ENCODE measurements at places on chromosomes 5 and 9.

DNA sequence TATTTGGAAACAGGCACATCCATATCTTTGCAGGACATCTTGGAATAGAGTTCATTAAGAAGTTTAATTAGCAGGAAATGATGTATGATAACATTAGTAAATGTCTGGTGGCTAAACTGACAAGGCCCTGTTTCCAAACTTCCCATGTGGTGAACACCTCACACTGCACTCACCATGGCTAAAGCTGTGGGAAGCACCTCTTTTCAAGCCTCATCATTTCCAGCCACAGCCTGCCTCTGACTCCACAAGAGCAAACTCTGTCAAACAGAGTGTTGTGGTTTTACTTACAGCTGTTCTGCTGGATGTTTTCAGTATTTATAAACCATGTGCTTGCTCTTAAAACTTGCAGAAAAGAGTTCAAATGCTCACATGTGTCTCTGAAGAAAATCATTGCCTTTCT, 14.9 kb upstream of the NDUFB6 start:
- DNase-seq, result no peak

GRCh38 chr5:174145821-174146220, 100.3 kb downstream of the NSG2 start:
- no peak for DNase-seq

DNA sequence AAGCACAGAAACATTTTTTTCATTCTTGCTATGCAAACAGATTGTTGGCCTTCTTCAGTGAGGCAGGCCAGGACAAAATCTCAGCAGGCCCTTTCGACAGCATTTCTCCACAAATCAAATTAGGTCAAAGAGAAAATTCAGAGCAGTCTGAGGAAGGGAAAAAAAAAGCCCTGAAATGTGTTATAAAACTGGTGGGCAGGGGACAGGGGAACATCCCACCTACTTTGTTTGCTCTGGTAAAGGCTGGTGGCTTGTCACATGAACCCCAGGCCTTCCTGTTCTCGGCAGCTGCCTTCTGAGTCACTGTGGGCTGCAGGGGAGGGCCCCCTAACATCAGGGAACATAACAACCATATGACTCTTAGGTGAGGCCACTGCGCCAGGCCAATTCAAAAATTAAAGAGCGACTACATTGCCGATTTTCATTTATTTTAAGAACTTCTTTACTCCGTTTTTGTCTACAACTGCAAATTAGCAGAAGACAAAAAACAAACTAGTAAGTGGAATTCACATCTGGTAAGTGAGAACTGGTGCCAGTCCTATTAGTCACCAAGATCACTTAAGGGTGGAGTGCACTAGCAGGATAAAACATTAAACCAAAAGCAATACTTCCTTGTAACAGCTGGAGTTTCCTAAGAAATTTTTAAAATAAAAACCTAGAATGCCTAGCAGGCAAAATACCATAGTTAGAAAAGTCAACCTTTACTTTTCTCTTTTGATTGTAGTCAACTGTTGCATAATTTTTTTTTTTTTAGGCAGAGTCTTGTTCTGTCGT, 46.2 kb upstream of the DENND4C start:
- no peak for DNase-seq

- no peak for DNase-seq
These were observed 7.0 kb upstream of the CARD19 start for GRCh38 chr9:93089024-93089423.

DNA sequence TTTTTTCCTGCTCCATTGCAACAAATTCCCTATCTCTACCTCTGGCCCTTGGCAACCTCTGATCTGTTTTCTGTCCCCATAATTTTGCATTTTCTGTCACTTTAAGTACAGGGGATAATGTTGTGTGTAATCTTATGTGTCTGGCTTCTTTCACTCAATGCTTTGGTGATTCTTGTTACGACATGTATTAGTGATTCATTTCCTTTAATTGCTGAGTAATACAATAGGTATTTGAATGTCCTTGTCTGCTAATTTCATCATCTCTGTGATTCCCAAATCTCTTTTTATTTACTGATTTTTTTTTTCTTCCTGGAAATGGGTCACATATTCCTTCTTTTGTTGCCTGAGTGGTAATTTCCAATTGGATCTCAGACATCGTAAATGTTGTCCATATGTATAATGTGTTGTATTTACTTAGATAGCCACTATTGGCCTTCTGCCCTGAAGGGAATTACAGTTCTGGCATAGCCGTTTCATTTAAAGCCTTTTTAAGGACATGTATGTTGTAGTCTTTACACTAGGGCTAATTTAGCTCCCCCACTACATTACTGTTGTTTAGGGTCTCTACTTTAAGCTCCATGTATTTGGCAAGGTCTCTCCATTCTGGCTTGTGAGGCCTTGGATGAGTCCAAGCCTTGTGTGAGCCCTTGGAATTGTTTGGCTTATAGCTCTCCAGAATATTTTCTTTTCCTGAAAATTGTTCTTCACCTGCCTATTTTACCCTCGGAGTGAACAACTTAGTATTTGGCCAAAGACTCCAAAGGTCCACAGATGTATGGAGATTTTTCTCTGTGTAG, 683.8 kb downstream of the LRRC70 start:
- no peak for DNase-seq

DNA sequence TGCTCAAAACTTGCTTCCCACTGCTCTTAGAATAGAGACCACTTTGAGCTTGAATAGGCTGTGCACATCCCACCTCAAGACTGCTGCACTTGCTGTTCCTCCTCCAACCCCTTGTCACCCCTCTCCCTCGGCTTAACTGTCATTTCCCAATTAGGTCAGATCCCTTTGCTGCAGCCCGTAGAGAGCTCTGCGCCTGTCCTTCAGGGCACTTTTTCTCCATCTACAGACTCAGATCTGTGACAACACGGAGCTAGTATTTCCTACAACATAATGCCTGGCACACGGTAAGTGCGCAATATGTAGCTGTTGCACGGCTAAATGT, 485 bp upstream of the HABP4 start:
- no peak for DNase-seq

- DNase-seq, result no peak
These were observed 35.7 kb upstream of the LURAP1L start for GRCh38 chr9:12739014-12739652.

DNA sequence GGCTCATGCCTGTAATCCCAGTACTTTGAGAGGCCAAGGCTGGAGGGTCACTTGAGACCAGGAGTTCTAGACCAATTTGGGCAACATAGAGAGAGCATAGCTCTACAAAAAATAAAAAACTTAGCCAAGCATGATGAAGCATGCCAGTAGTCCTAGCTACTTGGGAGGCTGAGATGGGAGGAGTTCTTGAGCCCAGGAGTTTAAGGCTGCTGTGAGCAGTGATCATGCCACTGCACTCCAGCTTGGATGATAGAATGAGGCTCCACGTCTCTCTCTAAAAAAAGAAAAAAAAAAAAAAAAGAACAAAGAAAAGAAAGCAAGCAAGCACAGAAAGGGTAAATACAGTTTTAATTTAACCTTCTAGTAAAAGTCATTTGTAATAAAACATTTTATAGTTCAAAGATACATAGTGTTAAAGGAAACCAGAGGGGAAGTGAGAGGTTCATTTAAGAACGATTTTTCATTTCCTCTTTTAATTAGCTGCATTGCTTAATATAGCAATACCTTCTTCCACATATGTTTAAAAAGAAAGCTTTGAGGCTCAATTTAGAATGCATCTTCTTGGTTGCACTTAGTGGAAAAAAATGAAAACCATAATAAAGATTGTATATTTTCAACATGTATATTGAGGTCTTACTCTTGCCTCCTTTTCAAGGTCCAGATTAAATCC, 14.9 kb downstream of the GAPT start:
- DNase-seq, result no peak

DNA sequence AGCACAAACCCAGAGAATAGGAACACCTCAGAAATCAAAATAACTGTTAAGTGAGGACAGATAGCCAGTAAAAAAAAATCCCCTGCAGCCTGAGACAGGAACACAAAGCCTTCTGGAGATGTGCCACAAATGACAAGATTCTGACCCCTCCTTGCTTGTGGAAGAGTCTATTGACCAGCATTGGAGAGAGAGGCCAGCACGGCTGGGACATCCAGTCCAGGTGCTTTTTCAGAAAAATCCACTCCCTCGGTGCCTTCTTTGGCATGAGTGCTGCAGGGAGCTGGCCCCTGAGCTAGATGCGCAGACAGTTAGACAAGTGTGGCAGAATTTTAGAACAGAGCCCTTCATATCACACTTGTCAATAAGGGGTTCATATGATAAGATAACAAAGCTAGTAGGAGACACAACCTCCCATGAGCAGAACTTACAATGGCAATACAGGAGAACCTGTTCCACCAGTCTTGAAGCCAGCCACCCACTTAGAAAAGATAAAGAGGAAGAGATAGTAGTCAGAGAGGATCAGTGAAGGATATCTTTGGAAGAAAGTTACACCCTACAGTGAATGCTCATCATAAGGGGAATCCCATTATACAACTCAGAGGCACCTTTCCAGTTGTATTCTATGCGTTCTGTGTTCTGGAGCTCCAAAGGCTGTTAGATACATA, 298.4 kb downstream of the TLE1 start:
- DNase-seq, result no peak

DNA sequence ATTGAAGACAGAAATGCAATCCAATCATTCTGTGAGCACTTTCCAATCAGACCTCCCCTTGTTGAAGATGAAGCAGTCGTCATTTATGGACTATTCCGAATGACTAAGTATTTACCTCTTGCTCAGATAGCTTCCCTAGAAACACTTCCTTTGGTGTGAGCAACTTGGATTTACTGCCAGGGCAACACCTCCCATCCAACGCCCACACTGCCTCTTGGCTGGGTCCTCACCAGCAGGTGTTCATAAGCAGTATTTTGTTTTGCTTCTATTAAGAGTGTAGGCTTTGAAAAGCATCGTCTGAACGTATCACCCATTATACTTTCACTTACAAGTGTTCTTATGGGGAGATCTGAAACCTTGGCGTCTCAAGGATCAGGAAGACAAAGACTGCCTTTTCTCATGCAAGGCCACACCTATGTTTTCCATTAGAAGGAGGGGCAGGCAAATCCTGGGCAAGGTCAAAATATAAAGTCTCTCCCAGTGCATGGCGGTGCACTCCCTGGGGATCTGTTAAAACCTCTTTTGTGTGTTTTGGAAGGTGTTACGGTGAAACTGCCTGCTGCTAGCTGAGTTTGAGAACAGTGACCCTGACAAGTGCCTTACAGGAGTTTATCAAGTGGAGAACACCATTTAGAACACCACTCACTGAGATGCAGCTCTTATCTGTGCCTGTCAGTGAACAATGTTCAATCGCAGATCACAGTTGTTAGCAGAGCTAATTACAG, 10.6 kb upstream of the MARCHF3 start:
- DNase-seq, result peak; percentile 97

DNA sequence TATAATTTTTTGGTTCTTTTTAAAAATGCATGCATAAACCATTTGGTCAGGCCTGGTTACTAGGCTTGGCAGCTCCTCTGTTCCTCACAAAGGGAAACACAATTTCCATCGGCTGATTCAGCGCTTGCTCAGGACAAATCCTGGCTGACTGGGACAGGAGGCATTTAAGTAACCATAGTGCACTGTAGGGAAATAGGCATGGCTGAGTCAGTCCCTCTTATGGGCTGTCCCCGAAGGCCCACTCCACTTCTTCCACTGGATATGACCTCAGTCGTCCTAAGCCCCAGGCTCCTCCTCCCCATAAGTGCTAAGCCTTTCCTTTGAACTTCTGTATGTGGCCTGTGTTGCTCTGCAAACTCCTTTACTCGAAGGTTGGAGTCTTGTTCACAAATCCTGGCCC, 71.2 kb upstream of the GLIS3 start:
- DNase-seq, result no peak

DNA sequence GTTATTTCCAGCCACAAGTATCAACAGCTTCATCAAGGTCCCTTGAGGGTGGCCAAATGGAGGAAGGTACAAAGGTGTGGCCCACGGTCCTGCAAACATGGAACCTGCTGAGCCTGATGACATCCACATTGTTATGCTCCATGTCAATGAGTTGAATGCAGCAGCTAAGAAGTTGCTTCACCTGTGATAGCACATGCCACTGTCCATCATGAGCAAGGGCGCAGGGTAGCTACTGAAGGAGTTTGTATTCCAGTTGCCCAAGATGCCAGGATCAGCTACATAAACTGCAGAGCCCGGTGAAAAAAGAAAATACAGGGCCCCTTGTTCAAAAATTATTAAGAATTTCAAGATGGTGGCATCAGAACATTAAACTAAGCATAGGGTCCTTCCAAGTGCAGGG, 24.2 kb downstream of the LSM11 start:
- no peak for DNase-seq

GRCh38 chr5:54832045-54832444, 153.3 kb downstream of the ESM1 start:
- DNase-seq, result no peak

- DNase-seq, result no peak
These were observed 38.1 kb upstream of the CD180 start for GRCh38 chr5:67234671-67235176.

GRCh38 chr5:181149806-181150733, 2.7 kb downstream of the OR2V2 start:
- no peak for DNase-seq

- no peak for DNase-seq
These were observed 36.2 kb downstream of the TNFSF8 start for GRCh38 chr9:114894206-114894605.

DNA sequence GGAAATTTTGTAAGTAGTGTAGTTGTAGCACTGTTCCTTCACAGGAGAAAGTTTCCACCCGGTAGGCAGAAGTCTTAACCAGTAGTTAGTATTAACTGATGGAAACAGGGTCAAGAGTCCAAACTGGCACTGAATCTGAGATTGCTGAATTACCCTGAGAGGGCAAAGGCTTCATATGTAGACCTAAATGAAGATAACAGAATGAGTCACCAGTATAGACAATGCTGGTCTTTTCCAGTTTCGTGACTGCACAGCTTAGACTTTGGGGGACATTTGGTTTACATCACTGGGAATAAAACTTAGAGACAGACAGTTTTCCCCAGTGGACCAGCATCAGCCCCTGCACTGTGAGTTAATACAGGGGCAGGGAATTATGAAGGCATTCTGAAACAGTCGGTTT, 60.5 kb downstream of the PCSK5 start:
- no peak for DNase-seq

- DNase-seq, result no peak
These were observed 409.9 kb upstream of the ADAMTS16 start for GRCh38 chr5:4730279-4730678.

DNA sequence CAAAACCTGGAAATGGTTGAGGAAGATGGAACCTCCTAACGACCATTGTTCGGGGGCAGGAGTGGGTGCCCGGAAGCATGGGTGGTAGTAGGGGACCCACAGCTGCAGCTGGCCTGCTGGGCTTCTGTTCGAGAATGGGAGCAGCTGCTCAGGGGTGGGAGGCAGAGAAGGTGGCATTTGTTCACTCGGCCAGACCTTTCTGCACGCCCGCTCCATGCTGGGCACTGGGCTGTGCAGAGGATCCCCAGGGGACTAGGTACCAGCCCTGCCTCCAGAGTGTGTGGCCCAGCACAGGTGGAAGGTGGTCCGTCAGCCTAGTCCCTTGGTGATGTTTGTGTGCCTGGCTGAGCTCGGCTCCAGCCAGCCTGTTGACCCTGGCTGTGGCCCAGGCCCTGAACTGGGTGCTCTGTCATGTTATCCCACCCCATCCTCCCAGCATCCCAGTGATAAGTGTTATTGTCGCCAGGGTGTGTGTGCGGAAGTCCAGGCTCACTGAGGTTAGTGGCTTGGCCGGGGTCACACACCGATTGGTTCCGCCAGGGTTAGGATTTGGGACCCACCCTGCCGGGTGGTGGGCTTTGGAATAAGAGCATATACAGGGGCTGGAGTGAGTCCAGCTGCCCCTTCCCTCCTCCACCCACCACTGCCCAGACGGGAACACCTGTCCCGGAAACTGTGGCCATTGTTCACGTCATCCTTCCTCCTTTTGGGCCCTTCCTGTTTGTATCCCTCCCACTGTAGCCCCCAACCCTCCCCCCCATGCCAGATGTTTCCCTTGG, 4.8 kb downstream of the N4BP3 start:
- DNase-seq, result no peak

- no peak for DNase-seq
These were observed 34.0 kb downstream of the PUM3 start for GRCh38 chr9:2809692-2810419.

Measured in NCI-H187 (cell line).